ENCODE measurements at places on chromosomes 16 and 17. TPM values are rescaled to one million over a fixed set of nuclear protein-coding genes. Genes with fewer than 3 reads are reported as not detected.

The UMOD gene
- not detected for total RNA-seq

- DNase-seq: peak; percentile 28
- H3K4me1 ChIP-seq: peaks cover 4% of the 10 kb centered on the region
- peak within 1 kb of the TSS; percentile 11 for H3K4me3 ChIP-seq
- H3K27ac ChIP-seq: no peak within 1 kb of the TSS
These were observed at the start of gene IKZF3 for GRCh38 chr17:39863918-39864746. Gene IKZF3 (minus strand): TSS chr17:39864312. CDS start chr17:39864126, 186 bp downstream.

GRCh38 chr17:35257208-35257659, 14.4 kb downstream of the SLFN5 start:
- no peak for DNase-seq
- no peak overlapping the region for H3K27ac ChIP-seq
- H3K36me3 ChIP-seq: peaks cover 23% of the 10 kb centered on the region
- H3K4me1 ChIP-seq: peaks cover 46% of the 10 kb centered on the region
- H3K27me3 ChIP-seq: no peaks in the 10 kb centered on the region
- no peak overlapping the region for H3K4me3 ChIP-seq

DNA sequence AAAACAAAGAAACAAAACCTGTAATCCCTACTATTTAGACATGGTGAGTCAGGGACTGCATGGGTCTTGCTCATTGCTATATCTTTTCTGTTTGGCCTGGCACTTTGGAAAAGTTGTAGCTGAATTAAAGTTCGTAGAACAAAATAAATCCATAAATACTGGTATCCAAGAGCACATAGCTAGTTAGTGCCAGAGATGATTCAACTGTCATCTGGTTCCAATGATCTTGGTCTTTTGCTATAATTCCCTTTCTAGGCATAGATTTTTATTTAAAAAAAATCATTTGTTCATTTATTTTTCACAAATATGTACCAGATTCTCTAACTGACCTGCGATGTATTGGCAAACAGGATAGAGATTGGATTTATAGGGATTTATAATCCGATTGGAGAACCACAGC, 1436.1 kb upstream of the GOT2 start:
- H3K27me3 ChIP-seq: no peaks in the 10 kb centered on the region
- no peak overlapping the region for H3K4me3 ChIP-seq
- H3K36me3 ChIP-seq: no peaks in the 10 kb centered on the region
- H3K4me1 ChIP-seq: no peaks in the 10 kb centered on the region

DNA sequence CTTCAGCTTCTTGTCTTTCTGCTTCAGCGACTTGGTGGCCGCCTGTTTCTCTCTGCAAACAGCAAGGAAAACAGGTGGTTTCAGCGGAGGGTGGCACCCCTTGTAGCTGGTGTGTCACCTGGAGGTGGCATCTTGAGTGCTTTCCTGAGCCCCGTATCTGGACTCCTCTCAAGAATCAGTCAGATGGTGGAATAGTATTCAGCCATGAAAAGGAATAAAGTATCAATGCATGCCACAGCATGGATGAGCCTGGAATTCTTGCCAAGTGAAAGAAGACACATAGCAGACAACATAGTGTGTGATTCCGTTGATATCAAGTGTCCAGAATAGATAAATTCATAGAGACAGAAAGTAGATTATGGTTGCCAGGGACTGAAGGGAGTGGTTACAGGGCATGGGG, 65.2 kb downstream of the NDE1 start:
- H3K36me3 ChIP-seq: peaks cover 33% of the 10 kb centered on the region
- no peak overlapping the region for H3K4me3 ChIP-seq
- no peak overlapping the region for H3K27ac ChIP-seq
- no peaks in the 10 kb centered on the region for H3K27me3 ChIP-seq
- no peaks in the 10 kb centered on the region for H3K4me1 ChIP-seq

DNA sequence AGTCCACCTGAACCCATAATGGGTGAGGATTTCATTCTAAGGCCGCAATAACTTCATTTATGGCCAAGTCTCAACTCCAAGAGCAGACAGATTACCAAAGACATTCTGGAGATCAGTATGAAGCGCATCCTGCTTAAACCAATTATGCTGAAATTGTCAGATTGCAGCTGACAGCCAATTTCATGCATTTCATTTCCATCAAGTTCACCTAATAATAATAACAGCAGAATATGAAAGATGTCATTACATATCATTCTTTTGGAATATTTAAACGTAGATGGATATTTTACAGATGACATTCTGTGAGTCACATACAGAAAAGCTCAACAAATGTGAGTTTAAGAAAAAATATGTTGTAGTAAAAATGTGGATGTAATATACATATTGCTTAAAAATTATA, 54.9 kb upstream of the NACA2 start:
- no peak overlapping the region for H3K27ac ChIP-seq
- no peaks in the 10 kb centered on the region for H3K4me1 ChIP-seq
- no peak overlapping the region for H3K4me3 ChIP-seq
- no peaks in the 10 kb centered on the region for H3K27me3 ChIP-seq
- H3K36me3 ChIP-seq: no peaks in the 10 kb centered on the region

GRCh38 chr17:60386147-60387058, 5.5 kb downstream of the USP32 start:
- peaks cover 54% of the 10 kb centered on the region for H3K4me1 ChIP-seq
- no peak for DNase-seq

Data from heart left ventricle (tissue), 16 donors.